ENCODE measurements at places on chromosomes 5 and 9.
A peak's percentile ranks its signal among the peaks of the same experiment; 100 is the strongest.

- no peak for DNase-seq
Measured at GRCh38 chr9:112043423-112043822, 131.7 kb downstream of the SUSD1 start.

GRCh38 chr5:168353216-168353957, 61.9 kb downstream of the WWC1 start:
- no peak for DNase-seq

DNA sequence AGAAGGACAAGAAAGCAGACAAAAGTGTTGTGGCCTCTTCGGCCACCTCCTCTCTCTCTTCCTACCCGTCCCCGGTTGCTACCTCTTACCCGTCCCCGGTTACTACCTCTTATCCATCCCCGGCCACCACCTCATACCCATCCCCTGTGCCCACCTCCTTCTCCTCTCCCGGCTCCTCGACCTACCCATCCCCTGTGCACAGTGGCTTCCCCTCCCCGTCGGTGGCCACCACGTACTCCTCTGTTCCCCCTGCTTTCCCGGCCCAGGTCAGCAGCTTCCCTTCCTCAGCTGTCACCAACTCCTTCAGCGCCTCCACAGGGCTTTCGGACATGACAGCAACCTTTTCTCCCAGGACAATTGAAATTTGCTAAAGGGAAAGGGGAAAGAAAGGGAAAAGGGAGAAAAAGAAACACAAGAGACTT, 2.4 kb downstream of the EGR1 start:
- no peak for DNase-seq

- no peak for DNase-seq
Measured at GRCh38 chr5:57493034-57493433, 10.4 kb upstream of the ACTBL2 start.

GRCh38 chr9:138116521-138116920, 238.9 kb downstream of the CACNA1B start:
- no peak for DNase-seq

DNA sequence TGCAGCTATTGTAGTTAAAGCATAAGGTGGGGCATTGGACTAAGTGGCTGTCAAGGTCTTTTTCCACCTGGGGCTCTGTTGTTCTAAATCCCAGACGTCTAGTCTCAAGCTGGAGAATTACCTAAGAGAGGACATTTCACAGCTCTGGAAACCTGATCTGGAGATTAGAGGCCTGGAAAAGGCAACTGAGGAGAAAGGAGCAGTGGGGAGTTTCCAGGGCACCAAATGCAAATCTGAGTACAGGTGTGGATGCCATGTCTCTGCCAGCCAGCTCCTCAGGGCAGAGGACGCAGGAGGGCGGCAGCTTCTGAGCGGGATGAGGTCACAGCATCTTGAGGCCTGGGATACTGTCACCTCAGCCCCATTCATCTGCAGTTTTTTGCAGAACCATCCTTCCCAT, 65.2 kb downstream of the PPARGC1B start:
- no peak for DNase-seq

DNA sequence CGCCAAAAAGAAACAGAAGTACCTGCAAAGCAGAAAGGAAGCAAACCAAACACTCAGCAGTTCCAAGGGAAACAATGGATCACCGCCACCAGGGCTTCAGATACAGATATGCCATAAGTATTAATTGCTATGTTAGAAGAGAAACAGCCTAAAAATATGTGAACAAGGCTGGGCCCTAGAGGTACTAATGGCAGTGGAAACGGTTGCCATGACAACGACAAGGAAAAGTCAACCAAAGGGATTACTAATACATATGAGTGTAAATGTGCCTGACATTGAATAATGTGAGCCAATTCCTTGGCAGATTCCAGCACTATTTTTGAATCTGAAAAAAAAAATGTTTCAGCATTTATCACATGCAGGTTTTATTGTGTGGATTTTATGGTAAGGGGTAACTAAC, 75.0 kb downstream of the CAVIN4 start:
- no peak for DNase-seq

GRCh38 chr9:137089232-137089947, 2.6 kb downstream of the MAN1B1 start:
- no peak for DNase-seq

- peak; percentile 40 for DNase-seq
Measured at GRCh38 chr5:6722015-6722414, 8.8 kb downstream of the TENT4A start.

GRCh38 chr5:122170620-122171019, 41.3 kb downstream of the ZNF474 start:
- no peak for DNase-seq

DNA sequence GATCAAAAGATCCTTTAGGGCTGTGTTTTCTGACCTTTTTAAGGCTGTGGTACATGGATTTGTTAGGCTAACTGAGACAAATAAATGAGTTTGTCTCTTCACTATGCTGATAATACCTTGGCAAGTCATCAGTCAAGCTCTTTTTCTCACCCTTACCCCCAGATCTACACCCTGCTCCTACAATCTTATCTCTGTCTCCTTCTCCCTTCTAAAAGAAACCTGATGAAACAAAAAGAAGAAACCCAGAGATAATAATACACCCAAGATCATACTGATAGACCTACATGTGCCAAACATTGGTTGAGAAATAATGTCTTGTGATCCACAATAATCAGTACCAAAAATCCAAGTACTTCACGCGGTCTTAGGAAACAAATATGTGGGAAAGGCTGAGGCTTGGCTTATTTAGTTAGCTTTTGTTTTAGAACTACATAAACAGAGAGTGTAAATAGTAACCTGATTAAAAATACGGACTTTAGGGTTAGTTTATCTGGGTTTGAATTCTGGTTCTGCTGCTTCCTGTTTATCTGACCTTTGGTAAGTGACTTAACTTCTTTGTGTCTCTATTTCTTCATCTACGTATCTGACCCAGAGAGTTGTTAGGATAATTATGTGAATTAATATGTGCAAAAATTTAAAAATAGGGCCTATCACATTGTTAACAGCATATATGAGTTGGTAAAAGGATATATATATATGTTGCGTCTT, 24.8 kb upstream of the PDCD1LG2 start:
- no peak for DNase-seq

GRCh38 chr5:139760066-139761056, 35.2 kb upstream of the PSD2 start:
- DNase-seq, result peak; percentile 79

DNA sequence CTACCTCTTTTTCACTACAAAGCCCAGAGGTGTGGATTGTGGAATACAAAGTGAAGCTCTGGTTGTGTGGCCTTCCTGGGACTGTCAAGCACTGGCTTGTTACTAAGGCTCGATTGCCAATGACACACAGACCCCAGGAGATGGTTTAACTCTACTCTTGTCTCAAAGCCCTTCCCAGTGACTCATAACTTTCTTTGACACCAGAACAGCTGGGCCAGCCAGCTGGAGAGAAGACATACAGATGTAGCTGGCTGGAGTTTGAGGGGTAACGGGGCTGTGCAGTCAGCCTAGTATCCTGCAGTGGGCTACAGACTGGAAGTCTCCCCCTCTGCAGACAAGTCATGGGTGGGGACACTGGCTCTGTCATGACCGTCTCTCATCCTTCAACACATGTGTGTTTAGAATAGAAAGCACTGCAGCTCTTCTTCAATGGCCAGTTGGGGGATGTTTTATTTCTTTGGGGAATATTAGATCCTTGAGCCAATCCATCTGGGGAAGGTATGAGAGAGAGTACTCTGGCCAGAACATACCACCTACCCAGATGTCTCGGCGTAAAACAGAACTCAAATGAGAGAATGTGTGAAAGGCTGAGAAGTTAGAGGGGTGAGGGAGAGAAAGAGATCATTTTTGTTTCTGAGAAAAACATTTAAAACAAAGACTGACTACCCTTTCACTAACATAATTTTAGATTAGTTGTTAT, 53.3 kb downstream of the SEMA6A start:
- no peak for DNase-seq

All from AG20443 (cell line).